ENCODE measurements at places on chromosomes 1 and 21. TPM values are rescaled to one million over a fixed set of nuclear protein-coding genes. Genes with fewer than 3 reads are reported as not detected.
A peak's percentile ranks its signal among the peaks of the same experiment; 100 is the strongest.

GRCh38 chr1:154497026-154497806 is 4.8 kb upstream of the TDRD10 start:
- DNase-seq, result peak; percentile 22
- peaks cover 48% of the 10 kb centered on the region for H3K4me1 ChIP-seq
- H3K36me3 ChIP-seq, result no peaks in the 10 kb centered on the region
- peak overlapping the region; percentile 76 for H3K27ac ChIP-seq

DNA sequence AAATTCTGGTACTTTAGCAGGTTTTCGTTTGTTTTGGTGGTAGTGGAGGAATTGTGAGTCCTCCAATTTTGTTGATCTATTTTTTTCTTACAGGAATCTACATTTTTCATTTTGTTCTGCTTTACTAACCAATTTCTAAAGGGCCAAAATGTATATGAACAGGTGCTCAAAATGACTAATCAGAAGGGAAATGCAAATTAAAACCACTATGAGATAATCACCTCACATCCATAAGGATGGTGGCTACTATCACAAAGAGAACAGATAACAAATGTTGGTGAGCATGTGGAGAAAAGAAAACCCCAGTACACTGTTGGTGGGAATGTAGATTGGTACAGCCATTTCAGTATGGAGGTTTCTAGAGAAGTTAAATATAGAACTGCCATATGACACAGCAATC is 134.2 kb downstream of the LMO4 start:
- H3K4me3 ChIP-seq, result no peak overlapping the region
- no peak overlapping the region for H3K27ac ChIP-seq
- no peaks in the 10 kb centered on the region for H3K36me3 ChIP-seq
- DNase-seq, result no peak
- H3K4me1 ChIP-seq, result peaks cover 3% of the 10 kb centered on the region

B3GALT5 gene
- total RNA-seq, result not detected

FAM110D gene
- not detected for total RNA-seq

- H3K27me3 ChIP-seq, result no peaks in the 10 kb centered on the region
- H3K4me3 ChIP-seq, result no peak overlapping the region
- H3K4me1 ChIP-seq, result peaks cover 34% of the 10 kb centered on the region
- H3K36me3 ChIP-seq, result no peaks in the 10 kb centered on the region
- DNase-seq, result no peak
Measured at GRCh38 chr1:218353656-218354055, 8.5 kb downstream of the TGFB2 start.
